ENCODE measurements at places on chromosomes 16 and 17.

GRCh38 chr17:33967608-33968349 lies 287.3 kb upstream of the CCL2 start:
- no peak for DNase-seq

DNA sequence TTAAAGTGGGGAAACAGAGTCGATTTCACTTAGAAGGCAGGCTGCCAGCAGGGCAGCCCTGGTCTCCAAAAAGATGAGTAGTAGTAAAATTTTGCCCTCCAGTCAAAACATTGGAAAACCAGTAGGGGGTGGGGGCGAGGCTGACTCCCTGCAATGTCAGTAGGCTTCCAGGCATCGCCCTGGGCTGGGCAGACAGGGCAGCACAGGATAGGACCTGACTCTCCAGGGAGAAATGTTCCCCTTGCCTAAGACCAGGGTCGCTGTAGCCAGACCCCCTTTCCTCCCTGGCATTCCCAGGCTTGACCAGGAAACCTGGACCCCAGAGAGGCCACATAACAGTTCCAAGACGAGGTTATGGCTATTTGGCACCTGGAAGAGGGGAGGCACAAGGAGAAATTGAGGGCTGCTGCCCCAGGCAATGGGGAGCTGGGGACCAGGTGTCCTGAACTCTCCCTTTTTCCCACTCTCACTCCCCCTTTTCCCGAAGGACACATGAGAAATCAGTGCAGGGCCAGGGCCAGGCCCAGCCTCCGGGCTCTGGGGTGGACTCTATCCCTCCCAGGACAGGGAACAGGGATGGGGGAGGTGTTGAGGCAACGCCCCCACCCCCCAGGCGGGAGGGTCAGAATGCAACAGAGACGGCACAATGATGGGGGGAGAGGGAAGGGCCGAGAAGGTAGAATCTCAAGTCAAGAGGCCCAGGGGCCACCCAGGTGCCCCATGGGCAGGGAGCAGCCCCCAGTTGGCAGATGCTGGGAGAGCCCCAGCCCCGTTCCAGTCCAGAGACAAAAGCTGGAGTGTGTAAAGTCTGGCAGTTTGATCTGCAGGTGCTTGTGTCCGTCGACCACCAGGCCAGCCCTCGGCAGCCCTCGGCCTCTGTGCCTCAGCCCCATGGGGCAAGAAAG lies 4.5 kb upstream of the SAMD14 start:
- no peak for DNase-seq

- no peak for DNase-seq
These were observed 23.6 kb upstream of the USP22 start for GRCh38 chr17:21066394-21066793.

- DNase-seq = no peak
These were observed 113.7 kb upstream of the DHX40 start for GRCh38 chr17:59451706-59452105.

- no peak for DNase-seq
These were observed 94.8 kb downstream of the TNFRSF13B start for GRCh38 chr17:16877099-16877498.
